ENCODE measurements at places on chromosomes 13 and 19.

GRCh38 chr13:40478775-40479174 lies 187.7 kb downstream of the FOXO1 start:
- no peak for DNase-seq

DNA sequence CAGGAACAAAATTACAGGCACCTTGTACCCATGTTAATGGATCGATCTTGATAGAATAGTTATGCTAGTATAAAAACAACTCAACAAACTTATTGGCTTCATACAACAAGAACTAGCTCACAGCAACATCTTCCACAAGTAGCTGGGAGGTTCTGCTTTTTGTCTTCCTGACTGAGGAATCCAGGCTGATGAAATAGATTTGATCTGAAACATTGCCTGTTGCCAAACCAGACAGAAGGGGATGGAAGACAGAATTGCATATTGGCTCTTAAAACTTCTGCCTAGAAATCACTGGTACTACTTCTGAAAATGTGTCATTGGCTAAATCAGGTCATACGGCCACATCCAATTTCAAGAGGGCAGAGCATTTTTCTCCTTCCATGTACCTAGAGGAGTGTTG lies 267.3 kb downstream of the RFC3 start:
- no peak for DNase-seq

DNA sequence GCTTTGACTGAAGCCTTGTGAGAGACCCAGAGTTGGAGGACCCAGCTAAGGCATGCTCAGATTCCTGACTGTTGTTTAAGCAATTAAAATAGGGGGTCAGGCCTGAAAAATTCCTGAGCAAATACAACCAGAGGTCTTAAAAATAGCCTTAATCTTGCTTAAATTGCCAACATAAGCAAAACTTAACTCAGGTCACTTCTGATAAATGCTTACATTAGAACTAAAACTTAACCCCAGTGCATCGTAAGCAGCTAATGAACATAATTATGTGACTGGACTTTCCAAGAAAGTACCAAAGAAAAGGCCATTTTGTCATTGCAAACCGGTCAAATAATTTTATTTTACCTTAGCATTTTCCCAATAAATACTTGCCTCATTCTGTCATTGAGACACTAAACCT lies 294.5 kb downstream of the ENOX1 start:
- no peak for DNase-seq

DNA sequence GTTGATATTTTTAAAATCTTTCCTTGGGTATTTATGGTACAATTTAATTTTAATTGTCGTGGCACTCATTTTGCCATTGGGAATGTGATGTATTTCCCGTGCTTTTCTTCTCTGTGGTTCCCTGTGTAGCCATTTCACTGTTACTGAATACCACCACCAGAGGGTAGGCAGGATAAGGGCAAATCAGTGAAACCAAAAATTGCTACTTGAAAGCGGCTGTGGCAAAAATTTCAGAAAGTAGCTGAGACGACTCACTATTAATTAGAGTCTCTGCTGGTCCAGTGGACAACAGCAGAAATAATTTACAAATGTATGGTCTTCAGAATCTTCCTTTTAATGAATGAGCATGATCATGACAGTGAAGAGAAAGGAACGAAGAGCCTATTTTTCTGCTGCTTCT lies 34.4 kb upstream of the MIR17HG start:
- peak; percentile 2 for DNase-seq

GRCh38 chr13:22877421-22877820 lies 303.4 kb upstream of the SGCG start:
- DNase-seq: no peak

DNA sequence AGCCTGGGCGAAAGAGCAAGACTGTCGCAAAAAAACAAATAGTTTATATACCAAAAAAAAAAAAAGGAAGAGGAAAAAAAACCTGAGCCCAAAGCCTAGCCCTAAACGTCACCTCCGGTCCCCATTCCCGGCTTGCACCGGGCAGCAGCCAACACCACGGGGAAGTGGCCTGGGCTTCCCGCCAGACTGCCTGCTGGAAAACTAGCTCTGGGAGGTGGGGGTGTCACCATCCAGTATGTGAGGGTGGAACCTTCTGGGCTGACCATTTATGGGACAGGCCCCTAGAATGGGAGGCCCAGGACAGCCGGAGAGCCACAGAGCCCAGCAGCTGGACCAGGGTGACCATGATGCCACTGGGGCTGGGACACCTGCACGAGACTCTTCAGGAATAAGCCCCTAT lies 37.3 kb downstream of the IL12RB1 start:
- no peak for DNase-seq

DNA sequence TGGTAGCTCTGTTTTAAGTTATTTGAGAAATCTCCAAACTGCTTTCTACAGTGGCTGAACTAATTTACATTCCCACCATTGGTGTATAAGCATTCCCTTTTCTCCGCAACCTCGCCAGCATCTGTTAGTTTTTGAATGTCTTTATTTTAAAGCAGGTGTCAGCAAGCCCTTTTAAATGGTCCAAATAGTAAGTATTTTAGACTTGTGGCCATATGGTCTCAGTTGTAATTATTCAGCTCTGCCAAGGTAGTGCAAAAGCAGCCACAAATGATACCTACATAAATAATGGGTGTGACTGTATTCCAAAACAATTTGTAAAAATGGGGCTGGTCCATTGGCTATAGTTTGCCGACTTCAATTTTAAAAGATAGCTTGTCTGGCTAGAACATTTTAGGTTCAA lies 58.7 kb upstream of the TMTC4 start:
- no peak for DNase-seq

DNA sequence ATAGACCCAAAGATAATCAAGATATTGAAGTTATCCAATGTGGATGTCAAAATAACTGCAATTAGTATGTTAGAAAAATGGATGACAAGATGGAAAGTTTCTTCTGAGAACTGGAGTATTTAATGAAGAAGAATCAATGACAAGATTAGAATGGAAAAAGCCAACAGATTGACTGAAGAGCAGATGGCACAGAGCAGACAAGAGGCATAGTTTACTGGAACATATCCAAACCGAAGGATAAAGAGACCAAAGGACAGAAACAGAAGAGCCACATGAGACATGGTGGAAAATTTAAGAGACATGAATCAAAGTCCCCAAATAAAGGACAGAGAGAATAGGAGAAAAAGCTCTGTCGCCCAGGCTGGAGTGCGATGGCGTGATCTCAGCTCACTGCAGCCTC lies 89.6 kb upstream of the RXFP2 start:
- no peak for DNase-seq
